ENCODE measurements at places on chromosomes 1 and 21. TPM values are rescaled to one million over a fixed set of nuclear protein-coding genes. Genes with fewer than 3 reads are reported as not detected.

VAMP4 gene
- total RNA-seq, result 11.1 TPM

AKT3 gene
- total RNA-seq, result 87.3 TPM

DNA sequence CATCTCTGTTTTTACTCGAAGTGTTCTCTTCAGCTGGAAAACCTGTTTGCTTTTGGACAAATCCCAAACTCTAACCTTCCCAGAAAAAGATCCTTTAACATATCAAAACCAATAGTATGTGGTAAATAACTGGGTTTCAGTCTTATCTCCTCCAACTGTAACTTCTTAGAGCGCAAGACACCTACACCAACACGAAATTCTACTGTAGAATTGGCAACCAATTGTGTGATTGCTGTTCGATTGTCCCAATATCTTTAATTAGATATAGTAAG, 5.8 kb upstream of the MPZL1 start:
- DNase-seq, result no peak

DNA sequence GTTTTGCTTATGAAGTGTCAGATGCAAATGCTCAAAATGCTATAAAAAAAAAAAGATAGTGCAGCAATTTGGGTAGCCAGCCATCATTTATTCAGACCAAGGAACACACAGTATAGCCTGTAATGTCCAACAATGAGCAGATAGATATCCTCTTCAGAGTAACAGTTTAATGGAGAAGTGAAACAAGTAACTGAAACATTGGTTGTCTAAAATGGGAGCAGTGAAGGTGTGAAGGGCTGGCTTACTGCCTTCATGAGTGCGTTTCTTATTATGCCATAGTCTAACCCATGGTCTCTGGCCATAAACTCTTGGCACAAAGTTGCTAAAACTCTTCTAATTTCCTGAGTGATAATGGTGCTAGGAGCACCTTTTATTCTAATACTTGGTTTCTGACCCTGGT, 11.4 kb downstream of the RGS5 start:
- no peak for DNase-seq

DNA sequence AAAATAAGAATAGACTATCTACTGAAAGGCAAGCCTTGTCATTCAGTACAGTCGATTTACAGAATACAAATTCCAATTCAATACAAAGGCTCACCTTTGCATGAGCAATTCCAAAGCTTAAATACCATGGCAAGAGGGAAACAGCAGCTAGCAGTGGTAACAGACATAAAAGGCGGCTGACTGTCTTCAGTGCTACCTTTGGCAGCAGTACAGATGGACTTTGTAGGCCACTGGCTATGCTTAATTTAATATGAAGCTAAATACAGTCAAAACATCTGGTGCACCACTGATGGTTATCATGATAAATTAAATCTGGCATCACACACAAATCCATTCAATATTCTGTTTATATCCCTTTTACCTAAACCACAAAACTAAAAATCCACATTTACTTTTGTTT, 62.4 kb downstream of the RERE start:
- no peak for DNase-seq

DNA sequence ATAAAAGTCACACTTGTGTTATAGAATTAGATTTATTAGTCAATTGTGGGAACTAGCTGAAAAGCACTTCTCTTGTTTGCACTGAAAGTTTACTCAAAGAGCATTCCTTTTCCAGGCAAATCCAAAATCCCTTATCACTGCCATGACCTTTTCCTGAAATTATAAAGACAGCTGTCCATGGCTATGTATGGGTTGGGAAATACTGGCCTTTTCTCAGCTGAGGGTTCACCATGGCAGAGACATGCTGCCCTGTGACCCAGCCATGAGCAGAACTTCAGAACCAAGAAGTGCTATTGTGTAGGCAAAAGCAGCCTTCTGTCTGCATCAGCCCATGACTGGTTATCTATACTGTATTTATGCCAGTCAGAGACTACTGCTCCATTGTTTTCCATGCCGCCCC, 9.8 kb upstream of the EDEM3 start:
- no peak for DNase-seq

GRCh38 chr1:50704126-50704525, 255.9 kb downstream of the FAF1 start:
- peak; percentile 40 for DNase-seq
